Foreskin keratinocyte (primary cell): ENCODE measurements at places on chromosomes 4 and X. TPM values are rescaled to one million over a fixed set of nuclear protein-coding genes. Genes with fewer than 3 reads are reported as not detected.

Gene RAI2
- not detected in 2 replicates for total RNA-seq

Gene HPGDS
- not detected in 2 replicates for total RNA-seq

Gene RASGEF1B
- total RNA-seq: 0.56 and 0.65 TPM in 2 replicates

Gene P2RY4
- total RNA-seq: not detected in 2 replicates

Gene PNCK
- total RNA-seq: not detected in 2 replicates

Gene BTC
- total RNA-seq: 0.27 and 0.46 TPM in 2 replicates

Gene LRRC66
- total RNA-seq: 0.10 and 0.14 TPM in 2 replicates

Gene ITGB1BP2
- 0.92 and 0.95 TPM in 2 replicates for total RNA-seq

Gene COL25A1
- 0.03 TPM in 1 of 2 replicates, not detected in the other for total RNA-seq

Gene NUDT9
- total RNA-seq: 15.1 and 18.2 TPM in 2 replicates

Gene NXF2B
- total RNA-seq: not detected in 2 replicates

Gene PLXNB3
- total RNA-seq: 5.3 and 5.4 TPM in 2 replicates

Gene LINC00632
- total RNA-seq: 0.24 TPM in 1 of 2 replicates, not detected in the other

Gene CCDC120
- 5.9 and 8.0 TPM in 2 replicates for total RNA-seq

Gene STIM2
- 18.0 and 18.7 TPM in 2 replicates for total RNA-seq

Gene PSAPL1
- not detected in 2 replicates for total RNA-seq

Gene VSIG4
- total RNA-seq: not detected in 2 replicates

Gene ALPK1
- 5.6 and 7.0 TPM in 2 replicates for total RNA-seq

Gene GAGE13
- total RNA-seq: not detected in 2 replicates

Gene DLG3
- total RNA-seq: 12.4 and 12.8 TPM in 2 replicates

Gene COL4A6
- 24.9 and 25.2 TPM in 2 replicates for total RNA-seq

Gene MAGEC3
- not detected in 2 replicates for total RNA-seq

Gene INTU
- total RNA-seq: 3.1 and 3.8 TPM in 2 replicates

Gene SLC25A31
- not detected in 2 replicates for total RNA-seq

Gene LEF1
- total RNA-seq: 10.1 and 18.7 TPM in 2 replicates

Gene NEIL3
- 10.1 and 14.2 TPM in 2 replicates for total RNA-seq

Gene PABPC1L2B
- total RNA-seq: not detected in 2 replicates

Gene ARHGAP4
- total RNA-seq: 1.4 and 2.8 TPM in 2 replicates

Gene SRPX
- 68.8 and 129 TPM in 2 replicates for total RNA-seq

Gene BCAP31
- total RNA-seq: 239 and 289 TPM in 2 replicates

Gene EGFL6
- not detected in 2 replicates for total RNA-seq

Gene FAM9C
- total RNA-seq: not detected in 2 replicates

Gene GAGE12E
- not detected in 2 replicates for total RNA-seq

Gene ZCCHC4
- total RNA-seq: 8.8 and 10.1 TPM in 2 replicates

Gene GABRB1
- total RNA-seq: not detected in 2 replicates

Gene APLN
- total RNA-seq: 1.6 and 8.2 TPM in 2 replicates

Gene UGT2A3
- not detected in 2 replicates for total RNA-seq

Gene NKX6-1
- not detected in 2 replicates for total RNA-seq

Gene SLC25A5
- 351 and 441 TPM in 2 replicates for total RNA-seq

Gene RXFP1
- not detected in 2 replicates for total RNA-seq

Gene RHOXF1
- not detected in 2 replicates for total RNA-seq

Gene DOCK11
- total RNA-seq: 6.2 and 9.3 TPM in 2 replicates

Gene RNF212
- 0.17 and 0.35 TPM in 2 replicates for total RNA-seq
